NCI-H446 (cell line): ENCODE measurements at places on chromosomes 6 and 20.

- DNase-seq: no peak
Observed at GRCh38 chr6:74705451-74705850, 500.4 kb downstream of the COL12A1 start.

DNA sequence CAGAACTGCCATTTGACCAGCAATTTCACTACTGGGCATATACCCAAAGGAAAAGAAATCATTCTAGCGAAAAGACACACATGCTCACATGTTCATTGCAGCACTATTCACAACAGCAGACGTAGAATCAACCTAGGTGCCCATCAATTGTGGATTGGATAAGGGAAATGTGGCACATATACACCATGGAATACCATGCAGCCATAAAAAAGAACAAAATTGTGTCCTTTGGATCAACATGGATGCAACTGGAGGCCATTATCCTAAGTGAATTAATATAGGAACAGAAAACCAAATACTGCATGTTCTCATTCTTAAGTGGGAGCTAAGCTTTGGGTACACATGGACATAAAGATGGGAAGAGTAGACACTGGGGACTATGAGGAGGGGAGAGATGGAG is 16.1 kb downstream of the RAET1E start:
- DNase-seq: no peak

DNA sequence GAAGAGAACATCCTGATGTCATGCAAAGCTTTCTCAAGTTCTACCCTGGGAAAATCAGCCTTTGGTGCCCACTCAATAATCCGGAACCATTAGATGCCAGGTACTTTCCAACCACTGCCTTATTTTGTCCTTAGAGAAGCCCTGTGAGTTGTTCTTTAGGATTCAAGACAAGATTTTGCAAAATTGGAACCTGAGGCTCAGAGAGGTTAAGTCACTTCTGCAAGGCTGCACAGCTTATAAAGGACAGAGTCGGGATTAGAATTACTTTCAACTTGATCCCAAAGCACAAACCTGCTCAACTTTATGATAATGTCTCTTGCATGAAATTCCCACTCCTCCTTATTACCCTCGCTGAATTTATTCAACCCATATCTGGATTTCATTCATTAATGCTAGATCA is 287.2 kb downstream of the PTPRT start:
- no peak for DNase-seq

DNA sequence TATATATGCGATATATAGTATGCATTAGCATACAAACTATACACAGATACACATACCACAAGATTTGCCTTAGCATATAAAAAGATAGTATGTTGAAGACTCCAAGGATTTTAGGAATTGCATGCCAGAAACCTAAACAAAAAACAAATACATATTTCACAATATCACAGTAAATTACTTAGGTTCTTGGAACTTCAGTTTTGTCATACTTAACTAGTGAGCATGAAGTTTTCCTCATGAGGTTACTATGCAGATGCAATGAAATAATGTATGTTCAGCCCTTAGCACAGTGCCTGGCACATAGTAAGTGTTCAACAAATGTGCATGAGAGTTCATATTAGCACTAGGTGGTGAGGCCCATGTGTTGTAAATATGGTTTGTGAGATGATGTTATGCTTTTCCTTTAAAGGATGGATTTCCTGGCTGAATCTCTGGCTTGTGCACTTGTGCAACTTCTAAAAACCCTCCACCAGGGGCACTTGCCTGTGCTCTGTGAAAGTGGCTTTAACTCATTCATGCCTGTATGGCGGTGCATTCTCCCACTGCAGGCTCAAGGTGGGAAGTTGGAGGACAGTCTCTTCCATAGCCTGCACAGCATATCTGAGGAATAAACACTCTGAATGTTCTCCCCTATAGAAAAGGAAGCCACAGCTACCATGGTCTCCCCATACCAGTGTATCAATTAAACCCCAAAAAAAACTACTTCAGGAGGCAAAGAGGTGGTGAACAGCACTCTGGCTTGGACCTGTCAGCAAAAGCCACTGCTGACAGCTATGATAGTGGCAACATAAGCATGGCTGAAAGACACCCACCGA is 624.1 kb upstream of the CDH4 start:
- DNase-seq: no peak

DNA sequence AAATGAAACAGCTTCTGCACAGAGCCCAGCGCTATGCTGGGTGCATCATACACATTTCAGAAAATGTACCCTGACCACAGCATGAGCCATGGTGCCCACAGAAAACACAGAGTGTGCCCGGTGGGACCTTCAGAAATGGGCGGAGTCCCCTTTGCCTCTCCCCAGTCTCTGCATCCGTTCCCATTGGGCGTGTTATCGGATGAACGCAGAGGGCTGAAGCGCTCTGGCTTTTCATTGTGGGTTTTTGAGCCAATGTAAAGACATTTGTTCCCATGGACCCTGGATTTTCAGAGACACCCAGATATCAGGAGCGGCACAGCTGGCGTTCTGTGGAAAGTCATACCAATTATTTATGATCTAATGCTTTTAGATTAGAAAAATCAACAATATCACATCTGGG is 99.8 kb downstream of the DACT2 start:
- no peak for DNase-seq

GRCh38 chr6:110315869-110316398 is 42.2 kb downstream of the METTL24 start:
- DNase-seq: no peak
